NCI-H2171 (cell line): ENCODE measurements at places on chromosomes 12 and 14.

GRCh38 chr14:24135584-24135833 lies 485 bp upstream of the PSME1 start:
- no peak for DNase-seq

DNA sequence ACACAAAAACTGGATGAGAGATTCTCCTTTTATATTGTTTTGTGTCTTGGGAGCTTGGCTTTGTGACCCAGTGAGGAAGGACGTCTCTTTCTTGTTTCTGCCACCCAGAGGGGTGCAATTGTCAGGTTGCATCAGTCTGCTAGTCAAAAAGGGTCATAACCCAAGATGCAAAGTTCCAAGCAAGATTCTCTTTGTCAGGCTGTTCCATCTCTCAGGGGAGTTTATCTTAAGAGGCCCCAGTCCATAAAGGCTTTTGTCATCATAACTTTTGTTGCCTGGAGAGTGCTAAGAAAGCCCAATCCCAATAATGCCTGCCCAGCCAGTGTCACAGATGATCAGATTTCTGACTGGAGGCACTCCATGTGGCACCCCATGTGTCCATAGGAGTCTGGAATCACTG lies 444.9 kb downstream of the TRHDE start:
- DNase-seq, result no peak

DNA sequence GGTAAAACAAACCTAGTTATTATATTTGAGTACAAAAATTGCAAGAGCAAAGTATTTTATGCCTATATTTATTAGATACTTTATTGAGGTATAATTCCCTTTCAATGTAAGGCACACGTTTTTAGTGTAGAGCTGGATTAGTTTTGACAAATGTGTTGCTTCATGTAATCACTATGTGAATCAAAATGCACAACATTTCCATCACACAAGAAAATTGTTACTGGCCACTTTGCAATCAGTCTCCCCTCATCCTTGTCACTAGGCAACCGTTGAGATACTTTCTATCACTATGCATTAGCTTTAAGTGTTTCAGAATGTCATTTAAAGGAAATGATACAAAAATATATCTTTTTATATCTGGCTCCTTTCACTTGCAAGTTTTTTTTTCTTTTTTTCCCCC lies 531.0 kb downstream of the CCER1 start:
- no peak for DNase-seq

DNA sequence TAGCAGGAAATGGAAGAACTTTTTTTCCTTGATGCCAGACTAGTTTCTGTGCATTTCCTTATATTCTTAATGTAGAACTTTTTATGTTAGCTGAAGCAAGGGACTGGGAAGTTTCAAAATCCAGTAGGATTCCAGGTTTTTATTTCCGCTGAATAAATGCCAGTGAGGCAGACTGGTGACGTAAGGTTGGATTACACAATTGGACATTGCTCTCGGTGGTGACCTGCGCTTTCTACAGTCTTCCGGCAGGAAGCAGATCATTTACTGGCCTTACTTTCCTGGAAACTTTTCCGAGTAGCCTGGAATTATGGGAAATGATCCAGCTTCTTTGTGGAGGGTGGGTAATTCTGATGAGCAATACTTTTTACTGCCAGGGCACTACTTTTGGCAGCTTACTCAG lies 3.6 kb downstream of the IFT43 start:
- no peak for DNase-seq

DNA sequence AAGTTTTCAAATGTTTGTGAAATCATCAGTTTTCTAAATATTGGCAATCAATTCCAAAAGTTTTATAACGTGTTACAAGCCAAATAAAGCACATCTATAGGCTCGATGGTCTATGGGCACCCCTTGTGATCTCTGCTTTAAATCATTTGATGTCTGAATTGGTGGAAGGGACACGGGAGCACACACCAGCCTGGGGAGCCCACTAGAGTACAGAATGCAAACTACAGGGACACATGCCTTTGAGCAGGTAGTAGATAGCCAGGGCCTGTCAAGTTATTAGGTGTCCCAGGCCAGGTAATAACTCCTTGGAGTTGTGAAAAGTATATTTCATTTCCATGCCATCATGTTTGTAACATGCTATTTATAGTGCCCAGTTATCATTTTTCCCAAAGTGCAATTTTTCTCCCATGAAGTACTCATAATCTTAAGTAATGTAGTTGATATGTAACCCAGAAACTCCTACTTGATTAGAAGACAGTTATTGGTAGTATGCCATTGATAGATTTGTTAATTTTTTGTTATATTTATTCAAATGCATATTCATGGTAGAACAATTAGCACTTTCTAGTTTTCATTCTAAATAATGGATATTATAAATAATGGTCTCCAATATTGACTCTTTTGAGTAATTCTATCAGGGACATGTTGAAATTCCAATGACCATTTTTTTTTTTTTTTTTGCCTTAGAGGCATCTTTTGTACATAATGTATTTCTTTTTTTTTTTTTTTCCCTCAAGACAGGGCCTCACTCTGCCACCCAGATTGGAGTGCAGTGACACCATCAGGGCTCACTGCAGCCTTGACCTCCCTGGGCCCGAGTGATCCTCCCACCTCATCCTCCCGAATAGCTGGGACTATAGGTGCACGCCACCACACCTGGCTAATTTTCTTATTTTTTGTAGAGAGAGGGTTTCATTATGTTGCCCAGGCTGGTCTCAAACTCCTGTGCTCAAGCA lies 96.9 kb upstream of the FGD4 start:
- DNase-seq, result no peak

GRCh38 chr14:76371066-76371465 lies 4.9 kb upstream of the ESRRB start:
- DNase-seq, result no peak

DNA sequence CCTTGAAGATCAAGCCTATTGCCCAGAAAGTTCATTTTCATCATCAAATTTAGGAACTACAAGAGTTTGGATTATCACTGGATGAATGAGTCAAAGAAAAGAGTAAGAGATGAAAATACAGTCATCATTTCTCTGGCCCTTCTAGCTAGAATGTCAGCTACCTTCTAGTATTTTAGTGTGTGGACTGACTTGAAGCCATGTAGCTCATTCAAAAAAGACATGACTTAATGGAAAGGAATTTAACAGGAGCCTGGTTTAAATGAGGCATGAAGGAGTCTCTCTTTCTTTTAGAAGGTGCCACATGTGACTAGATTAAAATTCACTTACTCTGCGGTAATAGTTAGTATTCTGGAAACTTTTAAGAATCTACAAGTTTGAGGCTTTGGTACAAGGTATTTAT lies 7.1 kb downstream of the PTHLH start:
- DNase-seq, result no peak
